ENCODE measurements at places on chromosomes 13 and 19.

- DNase-seq, result no peak
These were observed 1443.1 kb downstream of the PCDH9 start for GRCh38 chr13:65787082-65787481.

DNA sequence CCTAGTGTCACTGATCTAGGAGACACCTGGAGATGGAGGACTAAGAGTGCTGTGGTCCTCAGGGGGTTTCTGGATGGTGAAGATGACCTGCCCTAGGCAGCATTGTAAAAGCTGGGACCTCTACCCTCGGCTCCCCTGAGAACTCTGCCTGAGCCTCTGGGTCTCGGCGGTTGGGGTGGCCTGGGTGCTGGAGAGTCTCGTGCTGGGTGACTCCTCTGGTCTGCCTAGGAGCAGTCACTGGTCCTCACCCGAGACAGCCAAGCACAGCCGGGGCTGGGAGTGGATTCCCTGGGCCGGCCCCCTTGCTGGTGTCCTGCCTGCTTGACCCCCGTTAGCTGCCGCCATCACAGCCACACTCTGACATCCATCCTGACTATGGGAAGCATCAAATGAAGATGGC, 6.7 kb downstream of the KCTD15 start:
- no peak for DNase-seq

DNA sequence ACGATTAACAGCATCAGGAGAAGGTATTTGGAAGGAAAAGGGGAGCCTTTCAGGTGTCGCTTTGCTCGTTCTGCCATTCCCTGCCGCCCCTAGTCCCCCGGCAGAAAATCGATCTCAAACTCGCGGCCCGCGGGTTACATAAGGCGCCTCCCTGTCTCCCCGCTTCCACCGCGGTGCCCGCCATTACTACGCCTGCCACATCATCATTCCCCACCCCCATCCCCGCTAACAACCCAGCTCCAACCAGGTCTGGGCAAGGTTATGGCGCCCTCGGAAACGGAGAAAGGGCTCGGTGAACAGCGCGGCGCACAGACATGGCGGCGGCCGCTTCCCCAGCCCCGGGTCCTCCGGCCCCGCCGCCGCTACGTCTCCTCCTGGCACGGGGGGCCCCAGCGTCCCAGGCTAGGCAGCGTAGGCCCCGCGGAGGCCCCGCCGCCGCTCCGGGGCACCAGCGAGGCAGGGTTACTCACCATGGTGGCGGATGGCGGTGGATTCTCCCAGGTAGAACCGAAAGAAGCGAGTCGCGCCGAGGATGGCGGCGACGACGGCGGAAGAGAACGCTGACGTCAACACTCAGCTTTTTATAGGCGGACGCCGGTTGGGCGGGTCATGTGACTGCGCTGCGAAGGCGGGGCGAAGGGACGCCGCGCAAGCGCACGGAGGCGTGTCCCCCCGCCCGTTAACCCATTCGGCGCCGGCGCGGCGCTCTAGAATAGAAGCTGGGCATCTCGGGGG, at the start of gene EEF2:
Gene EEF2, minus strand, starts transcription at position 556 of the 735 bp plus-strand sequence. Its CDS starts 83 bp downstream, at position 473.
- DNase-seq, result peak; percentile 86

- no peak for DNase-seq
These were observed 30.2 kb upstream of the C19orf12 start for GRCh38 chr19:29745253-29745652.

DNA sequence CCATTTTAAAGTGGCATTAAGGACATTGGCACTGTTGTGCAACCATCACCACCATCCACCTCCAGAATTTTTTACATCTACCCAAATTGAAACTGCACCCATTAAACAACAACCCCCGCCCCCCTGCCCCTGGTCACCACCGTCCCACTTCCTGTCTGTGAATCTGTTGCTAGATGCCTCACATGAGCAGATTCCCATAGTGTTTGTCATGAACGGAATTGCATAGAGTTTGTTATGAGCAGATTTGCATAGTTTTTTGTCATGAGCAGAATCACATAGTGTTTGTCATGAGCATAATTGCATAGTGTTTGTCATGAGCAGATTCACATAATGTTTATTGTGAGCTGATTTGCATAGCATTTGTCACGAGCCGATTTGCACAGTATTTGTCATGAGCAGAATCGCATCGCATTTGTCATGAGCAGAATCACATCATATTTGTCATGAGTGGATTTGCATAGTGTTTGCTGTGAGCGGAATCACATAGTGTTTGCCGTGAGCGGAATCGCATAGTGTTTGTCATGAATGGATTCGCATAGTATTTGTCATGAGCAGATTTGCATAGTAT, 54.0 kb upstream of the GTF3A start:
- no peak for DNase-seq

- no peak for DNase-seq
These were observed 23.5 kb downstream of the VWA8 start for GRCh38 chr13:41937388-41937787.

DNA sequence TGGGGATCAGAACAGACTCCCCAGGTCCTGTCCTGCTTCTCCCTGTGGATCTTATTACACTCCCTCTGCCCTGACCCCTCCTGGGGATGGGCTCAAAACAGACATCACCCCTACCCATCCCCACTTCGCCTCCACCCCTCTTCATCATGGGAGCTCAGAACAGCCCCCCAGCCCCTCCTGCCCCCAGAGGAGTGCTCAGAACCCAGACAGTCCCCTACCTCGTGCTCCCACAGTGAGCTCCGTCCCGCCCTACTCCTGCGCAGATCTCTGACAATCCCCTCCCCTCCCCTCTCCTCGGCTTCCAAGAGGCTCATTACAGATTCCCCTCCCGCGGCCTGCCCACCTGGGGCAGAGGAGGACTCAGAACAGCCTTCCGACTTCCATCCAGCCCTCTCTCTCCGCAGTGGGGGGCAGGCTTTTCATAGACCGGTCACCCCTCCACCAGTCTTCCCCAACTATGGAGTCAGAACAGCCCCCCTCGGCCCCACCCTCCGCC, 6.1 kb downstream of the NXNL1 start:
- no peak for DNase-seq

GRCh38 chr19:32104153-32104849, 241.1 kb upstream of the ZNF507 start:
- no peak for DNase-seq

GRCh38 chr19:50268041-50268440, 61.1 kb downstream of the KCNC3 start:
- DNase-seq, result no peak

DNA sequence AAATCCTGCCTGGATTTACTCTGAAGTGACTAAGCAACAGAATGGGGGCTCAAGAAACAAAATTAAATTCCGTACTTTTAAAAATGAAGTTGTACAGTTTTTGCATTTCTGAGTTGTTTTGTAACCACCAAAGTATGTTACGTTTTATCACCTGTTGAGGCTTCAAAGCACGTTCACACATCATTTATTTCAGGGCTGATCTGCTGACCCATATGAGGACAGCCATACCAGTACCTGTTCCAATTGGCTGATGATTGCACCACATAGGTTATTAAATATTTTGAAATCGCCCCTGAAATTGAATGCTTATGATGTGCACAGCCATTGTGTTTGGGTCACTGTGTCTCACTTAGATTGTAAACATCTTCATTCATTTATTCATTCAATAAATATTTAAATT, 72.0 kb upstream of the FLT1 start:
- DNase-seq, result no peak

GRCh38 chr13:45060062-45060461, 60.2 kb upstream of the GTF2F2 start:
- DNase-seq, result no peak

DNA sequence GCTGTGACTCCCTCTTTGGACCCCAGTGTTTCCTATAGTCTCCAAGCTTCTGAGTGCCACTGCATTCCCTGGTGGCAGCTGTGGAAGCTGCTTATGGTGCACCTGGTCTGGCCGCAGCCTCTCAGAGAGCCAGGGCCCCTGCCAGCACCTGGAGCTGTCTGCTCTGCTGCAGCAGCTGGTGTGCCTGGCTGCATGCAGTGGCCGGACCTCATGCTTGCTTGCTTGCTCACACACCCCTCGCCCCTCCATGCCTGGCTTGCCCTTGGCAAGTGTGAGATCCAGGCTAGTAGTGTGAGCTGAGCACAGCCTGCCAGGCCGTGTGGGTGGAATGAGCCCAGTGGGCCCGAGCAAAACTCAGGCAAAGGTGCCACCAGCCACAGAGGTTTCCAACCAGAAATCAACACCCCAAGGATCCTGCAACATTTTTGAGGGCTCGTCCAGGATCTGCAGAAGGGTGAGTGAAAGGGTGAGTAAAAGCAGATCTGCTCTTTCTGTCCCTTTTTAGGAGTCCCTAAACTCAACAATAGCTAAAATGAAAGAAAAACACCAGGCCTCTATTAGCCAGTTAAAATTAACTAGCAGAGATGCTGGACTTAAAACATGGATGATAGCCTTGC, 7.6 kb upstream of the MLLT1 start:
- no peak for DNase-seq

GRCh38 chr19:38699647-38700349, 44.5 kb downstream of the CAPN12 start:
- no peak for DNase-seq

GRCh38 chr13:79398915-79399314, 7.1 kb downstream of the RBM26 start:
- DNase-seq, result no peak

DNA sequence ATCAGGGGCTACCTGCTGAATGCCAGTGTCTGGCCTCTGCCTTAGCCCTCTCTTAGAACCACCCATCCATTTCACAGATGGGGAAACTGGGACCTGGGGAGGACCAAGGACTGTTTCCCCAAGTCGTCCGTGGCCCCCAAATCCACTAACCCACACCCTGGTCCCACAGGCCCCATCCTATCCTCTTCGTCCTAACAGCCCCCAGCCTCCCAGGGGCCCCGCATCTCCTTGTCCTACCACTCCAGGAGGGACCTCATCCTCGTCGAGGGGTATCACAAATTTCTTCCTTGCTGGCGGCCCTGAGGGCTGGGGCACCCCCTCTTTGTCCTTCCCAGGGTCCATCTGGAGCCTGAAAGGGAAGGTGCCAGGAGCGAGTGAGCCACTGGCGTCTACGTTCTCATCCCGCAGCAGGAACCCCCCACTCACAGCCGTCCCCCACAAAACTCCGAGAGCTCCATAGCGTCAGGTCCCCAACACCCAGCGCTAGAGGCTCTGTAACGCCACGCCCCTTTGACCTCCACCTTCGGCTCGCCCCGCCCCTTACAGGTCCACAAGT, 606 bp downstream of the ERCC1 start:
- DNase-seq, result no peak

GRCh38 chr19:17235300-17235970, 9.4 kb downstream of the OCEL1 start:
- DNase-seq, result no peak

DNA sequence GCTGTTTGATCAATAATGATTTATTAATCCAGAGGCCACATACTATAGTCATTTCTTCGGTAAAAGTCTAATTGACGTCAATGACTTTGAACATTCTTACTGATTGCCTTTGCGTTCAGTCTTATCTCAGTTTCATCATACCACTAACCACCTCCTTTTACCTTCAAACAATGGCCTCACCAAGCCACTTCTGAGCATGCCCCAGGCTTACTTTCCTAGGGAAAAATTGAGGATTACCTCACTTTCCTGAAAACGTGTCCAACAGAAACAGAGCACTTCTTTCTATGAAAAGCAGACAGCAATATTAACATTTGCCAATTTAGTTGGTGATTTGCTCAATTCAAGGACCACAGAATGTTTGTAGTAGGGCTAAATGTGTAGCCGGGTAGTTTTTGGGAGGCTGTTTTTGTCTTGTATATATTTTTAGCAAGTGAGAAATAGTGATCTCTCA, 157.6 kb downstream of the KLF5 start:
- no peak for DNase-seq

- DNase-seq, result no peak
These were observed 12.1 kb downstream of the SERTM1 start for GRCh38 chr13:36685927-36686326.

DNA sequence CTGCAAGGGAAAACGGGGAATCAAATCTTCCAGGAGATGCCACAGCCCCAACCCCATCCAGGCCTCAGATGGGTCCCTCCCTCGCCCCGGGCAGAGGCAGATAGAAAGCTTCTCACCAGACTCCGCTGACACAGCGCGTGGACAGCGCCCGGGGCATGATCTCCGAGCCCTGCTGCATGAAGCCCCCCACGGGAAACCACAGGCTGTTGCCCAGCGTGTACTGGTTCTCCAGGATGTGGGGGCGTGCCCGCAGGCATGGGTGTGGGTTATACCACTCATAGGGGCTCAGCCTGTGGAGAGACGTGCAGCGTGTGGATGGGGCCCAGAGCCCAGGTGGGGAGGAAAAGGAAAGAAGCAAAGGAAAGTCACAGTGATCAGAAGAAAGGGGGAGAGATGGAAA, 27.2 kb upstream of the ATP1A3 start:
- no peak for DNase-seq

DNA sequence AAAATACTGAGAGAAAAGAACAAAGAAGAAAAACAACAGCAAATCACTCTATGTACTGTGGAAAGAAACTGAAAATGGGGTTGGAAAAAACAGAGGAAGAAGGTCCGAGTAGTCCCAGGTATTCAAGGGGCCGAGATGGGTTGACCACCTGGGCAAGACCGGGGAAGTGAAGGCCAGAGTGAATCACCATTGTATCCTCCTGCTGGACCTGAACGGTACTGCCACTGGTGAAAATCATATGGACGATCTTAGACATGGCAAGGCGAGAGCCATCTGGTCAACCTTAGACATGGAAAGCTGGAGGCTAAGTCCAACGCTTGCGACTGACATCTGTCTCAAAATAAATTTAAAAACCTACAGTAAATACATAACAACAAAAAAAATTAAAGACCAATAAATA, 44.4 kb upstream of the ZNF91 start:
- DNase-seq, result no peak

DNA sequence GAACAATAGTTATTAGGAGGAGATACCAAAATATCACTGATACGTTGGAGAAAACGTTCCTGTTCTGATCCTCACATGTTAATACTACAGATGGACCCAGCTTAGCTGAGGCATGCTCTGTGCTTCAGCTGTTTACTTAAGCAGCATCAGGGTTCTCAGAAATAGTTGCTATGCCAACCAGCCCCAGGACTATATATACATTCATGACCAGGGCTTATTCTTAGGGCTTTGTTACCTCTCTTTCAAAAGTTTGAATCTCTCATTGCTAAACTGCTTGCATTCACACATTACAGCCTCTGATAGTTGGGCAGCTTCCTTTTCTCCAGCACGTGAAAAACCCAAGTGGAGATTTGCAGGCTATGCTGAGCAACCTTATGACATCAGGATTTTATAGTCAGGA, 800.4 kb downstream of the DIAPH3 start:
- peak; percentile 34 for DNase-seq

GRCh38 chr19:22066886-22067285, 14.6 kb downstream of the ZNF257 start:
- no peak for DNase-seq
